Spleen (tissue), 13 donors: ENCODE measurements at places on chromosomes 4 and X. TPM values are rescaled to one million over a fixed set of nuclear protein-coding genes. Genes with fewer than 3 reads are reported as not detected.

DNA sequence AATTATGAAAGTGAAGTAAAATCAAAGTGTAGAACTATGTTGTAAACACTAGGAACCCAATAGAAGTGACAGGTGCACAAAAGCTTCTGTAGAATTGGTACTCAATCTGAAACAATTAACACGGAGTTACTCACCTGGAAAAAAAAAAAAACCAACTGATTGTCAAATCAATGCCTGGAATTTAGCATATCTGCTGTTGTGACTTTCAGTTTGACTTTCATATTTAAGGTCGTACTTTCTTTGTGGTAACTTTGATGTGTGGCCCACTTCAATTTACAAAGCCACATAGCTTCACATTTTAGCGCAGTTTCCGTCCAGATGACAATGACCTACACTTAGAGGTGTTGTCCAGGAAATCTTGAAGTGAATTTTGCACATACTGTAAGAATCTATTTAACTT is 1124.9 kb downstream of the STIM2 start:
- H3K27me3 ChIP-seq = no peaks in the 10 kb centered on the region
- no peak overlapping the region for H3K27ac ChIP-seq
- H3K4me3 ChIP-seq = no peak overlapping the region

The GNRHR gene
- total RNA-seq = 0.37 TPM

- H3K27me3 ChIP-seq = no peaks in the 10 kb centered on the region
- no peaks in the 10 kb centered on the region for H3K4me1 ChIP-seq
- no peaks in the 10 kb centered on the region for H3K36me3 ChIP-seq
- DNase-seq = no peak
These were observed 22.5 kb downstream of the ATP2B3 start for GRCh38 chrX:153539979-153540358.

- H3K4me1 ChIP-seq = peaks cover 33% of the 10 kb centered on the region
- H3K27ac ChIP-seq = peak overlapping the region; percentile 96
- H3K27me3 ChIP-seq = no peaks in the 10 kb centered on the region
- DNase-seq = no peak
- no peaks in the 10 kb centered on the region for H3K36me3 ChIP-seq
These were observed 730 bp downstream of the MANBA start for GRCh38 chr4:102759831-102760644.

- peaks cover 97% of the 10 kb centered on the region for H3K36me3 ChIP-seq
- H3K27me3 ChIP-seq = no peaks in the 10 kb centered on the region
- H3K27ac ChIP-seq = no peak overlapping the region
- no peaks in the 10 kb centered on the region for H3K4me1 ChIP-seq
- H3K4me3 ChIP-seq = no peak overlapping the region
These were observed 68.4 kb downstream of the NSG1 start for GRCh38 chr4:4455210-4455865.

GRCh38 chrX:11558972-11559371 is 106.7 kb downstream of the ARHGAP6 start:
- H3K27ac ChIP-seq = no peak overlapping the region
- H3K4me1 ChIP-seq = no peaks in the 10 kb centered on the region
- no peaks in the 10 kb centered on the region for H3K27me3 ChIP-seq
- no peaks in the 10 kb centered on the region for H3K36me3 ChIP-seq
- no peak overlapping the region for H3K4me3 ChIP-seq

DNA sequence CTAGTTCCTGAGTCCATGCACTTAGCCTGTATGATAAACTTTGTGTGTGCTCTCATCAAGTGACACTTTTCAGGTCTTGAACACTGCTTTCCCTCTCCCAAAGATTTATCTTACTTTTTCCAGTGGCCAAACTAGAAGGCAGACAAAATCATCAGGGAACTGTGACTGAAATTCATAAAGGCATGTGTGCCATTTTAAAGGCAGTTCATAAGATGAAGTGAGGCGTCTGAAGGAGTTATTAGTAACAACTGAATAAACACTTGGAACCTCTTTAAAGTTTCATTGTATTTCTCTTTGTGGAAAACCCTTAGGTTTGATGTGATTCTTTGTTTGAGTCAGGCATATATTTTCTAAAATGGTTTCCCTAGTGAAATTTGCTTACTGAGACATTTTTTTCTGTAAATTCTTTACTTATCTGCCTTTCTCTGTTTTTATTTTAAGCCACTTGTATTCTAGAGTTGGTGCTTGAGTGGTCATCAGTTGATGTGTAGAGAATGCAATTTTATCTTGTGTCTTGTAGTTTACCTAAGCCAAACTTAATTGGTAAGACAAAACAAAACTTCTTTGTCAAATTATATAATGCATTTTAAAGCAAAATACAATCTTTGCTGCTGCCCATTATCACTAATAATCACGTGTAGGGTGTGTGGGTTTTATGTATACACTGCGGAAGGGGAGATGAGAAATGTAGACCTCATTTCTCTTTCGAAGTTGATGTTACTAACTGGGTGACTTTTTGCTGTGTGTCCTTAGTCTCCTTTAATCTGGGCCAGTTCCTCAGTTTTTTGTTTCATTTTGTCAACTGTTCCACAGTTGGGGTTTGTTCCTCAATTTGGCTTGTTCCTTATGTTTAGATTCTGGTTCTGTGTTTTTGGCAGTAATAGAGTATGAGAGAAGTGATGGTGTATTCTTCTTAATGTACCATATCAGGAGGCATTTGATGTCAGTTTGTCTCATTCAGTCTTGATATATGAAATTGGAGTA is 56.8 kb downstream of the RBPJ start:
- H3K27ac ChIP-seq = no peak overlapping the region
- H3K27me3 ChIP-seq = no peaks in the 10 kb centered on the region
- no peak overlapping the region for H3K4me3 ChIP-seq
- no peaks in the 10 kb centered on the region for H3K36me3 ChIP-seq
- peaks cover 50% of the 10 kb centered on the region for H3K4me1 ChIP-seq
- no peak for DNase-seq

- H3K4me1 ChIP-seq = peaks cover 62% of the 10 kb centered on the region
- DNase-seq = peak; percentile 84
- no peak overlapping the region for H3K4me3 ChIP-seq
These were observed 28.6 kb downstream of the TBC1D14 start for GRCh38 chr4:6938237-6938636.

DNA sequence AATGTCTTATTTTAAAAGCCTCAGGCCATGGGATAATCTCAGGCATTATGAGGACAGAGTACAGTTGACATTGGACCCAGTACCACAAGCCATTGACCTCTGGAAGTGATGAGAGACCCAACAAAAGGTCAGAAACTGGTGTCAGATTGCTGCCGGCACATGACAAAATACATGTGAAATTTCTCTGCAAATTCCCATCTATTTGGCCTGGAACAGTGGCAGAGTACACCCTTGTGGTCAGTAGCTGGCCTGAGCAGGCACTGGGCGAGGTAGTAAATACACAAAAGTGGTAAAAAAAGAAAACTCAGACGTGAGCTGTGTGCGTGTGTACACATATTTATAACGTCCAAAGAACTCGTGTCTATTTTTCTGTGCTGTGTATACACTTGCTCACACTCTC is 155.5 kb downstream of the DHX15 start:
- no peaks in the 10 kb centered on the region for H3K36me3 ChIP-seq
- no peaks in the 10 kb centered on the region for H3K4me1 ChIP-seq
- DNase-seq = no peak
- no peak overlapping the region for H3K4me3 ChIP-seq

The TMPRSS11F gene
- not detected for total RNA-seq

The DCLK2 gene
- 3.8 TPM for total RNA-seq

The VCX3B gene
- total RNA-seq = not detected

DNA sequence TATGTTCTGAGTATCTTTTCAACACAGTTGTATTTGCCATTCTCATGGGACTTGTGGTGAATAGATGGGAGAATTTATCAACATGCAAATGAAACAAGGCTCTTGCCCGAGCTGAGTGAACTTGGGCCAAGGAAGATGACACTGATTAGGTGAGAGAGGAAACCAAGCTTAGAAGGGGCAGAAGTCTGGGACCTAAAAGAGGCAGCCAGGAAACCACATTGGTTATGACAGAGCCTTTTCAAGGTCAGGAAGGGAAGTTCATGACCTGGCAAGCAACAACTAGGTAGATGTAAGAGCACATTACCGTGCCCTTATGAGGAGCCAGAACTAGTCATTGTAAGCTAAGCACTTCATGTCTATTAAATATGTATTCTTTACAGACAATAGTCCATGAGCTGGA is 590.3 kb downstream of the PACRGL start:
- DNase-seq = no peak
- H3K4me1 ChIP-seq = no peaks in the 10 kb centered on the region
- H3K36me3 ChIP-seq = no peaks in the 10 kb centered on the region
- H3K27me3 ChIP-seq = no peaks in the 10 kb centered on the region
- H3K27ac ChIP-seq = no peak overlapping the region
- no peak overlapping the region for H3K4me3 ChIP-seq

DNA sequence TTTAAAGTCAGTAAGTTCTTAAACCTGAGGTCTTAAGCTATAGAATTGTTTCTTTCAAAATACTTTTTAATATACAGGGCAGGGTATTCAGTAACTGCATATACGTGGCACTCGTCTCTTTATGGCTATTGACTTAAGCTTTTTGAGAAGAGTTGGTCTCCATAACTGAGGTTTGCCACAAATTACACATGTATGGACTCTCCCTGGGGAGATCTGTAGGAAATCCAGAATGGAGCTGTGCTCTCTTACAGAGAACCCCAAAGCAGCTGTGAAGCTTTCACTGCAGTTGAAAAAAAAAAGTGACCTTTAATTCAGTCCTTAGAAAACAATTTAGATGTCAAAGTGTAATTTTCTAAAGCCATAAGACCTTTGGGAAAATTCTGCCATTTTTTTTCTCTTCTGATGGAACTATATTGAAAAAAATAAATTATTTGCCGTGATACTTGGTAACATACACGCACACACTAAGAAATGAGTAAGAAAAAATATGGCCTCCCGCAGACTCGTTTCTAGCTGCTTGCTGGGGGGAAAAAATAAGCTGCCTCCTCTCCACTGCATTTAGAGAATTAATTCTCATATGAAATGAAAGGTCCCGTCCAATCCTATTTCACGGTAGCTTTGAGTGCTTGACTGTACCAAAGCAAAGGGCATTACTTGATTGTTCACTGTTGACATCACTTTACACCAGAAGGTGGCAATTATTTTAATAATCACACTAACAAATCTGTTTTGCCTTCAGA is 159.4 kb upstream of the TENM3 start:
- no peaks in the 10 kb centered on the region for H3K27me3 ChIP-seq
- H3K27ac ChIP-seq = no peak overlapping the region

DNA sequence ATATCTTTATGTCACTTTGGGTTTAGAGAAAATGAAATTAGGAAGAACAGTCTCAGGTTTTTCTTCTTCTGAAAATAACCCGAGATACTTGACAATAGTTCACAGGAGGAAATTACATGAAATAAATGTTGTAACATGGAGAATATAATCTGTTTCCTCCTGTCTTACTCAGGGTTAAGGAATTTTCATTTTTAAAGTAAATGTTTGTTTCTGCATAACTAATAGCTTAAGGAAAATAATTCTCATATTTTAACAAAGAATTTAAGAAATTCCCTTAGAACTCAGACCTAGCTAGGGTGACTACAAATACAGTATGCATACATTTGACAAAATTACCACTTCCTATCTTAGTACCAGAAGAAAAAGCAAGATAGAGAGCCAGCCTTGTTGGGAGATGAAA is 17.2 kb upstream of the SPRY1 start:
- DNase-seq = no peak
- no peak overlapping the region for H3K27ac ChIP-seq
- no peaks in the 10 kb centered on the region for H3K27me3 ChIP-seq
- H3K4me1 ChIP-seq = no peaks in the 10 kb centered on the region
- no peak overlapping the region for H3K4me3 ChIP-seq
- H3K36me3 ChIP-seq = no peaks in the 10 kb centered on the region

DNA sequence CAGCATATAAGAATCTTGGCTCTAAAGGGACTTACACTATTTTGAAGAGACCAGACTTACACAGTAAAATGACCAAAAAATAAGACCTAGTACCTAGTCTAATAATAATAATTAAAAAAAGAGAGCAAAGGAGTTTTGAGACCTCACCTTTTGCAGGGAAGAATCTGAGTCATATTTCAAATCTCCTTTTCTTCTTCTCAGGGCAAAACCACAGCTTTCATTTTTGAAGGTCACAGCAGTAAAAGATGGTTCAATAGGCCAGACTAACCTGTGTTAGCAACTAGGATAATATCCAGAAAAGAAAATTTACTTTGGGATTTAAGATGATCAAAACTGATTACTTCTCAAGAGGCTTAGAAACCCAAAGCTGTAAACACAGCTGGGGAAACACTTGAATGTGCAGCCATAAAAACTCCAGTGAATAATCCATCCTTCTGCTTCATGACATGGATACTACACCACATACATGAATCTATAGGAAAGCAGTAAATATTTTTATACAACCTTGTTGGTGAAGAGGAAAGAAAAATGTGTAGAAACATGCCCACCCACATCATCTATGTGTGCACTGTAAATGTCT is 25.9 kb upstream of the LNX1 start:
- no peaks in the 10 kb centered on the region for H3K27me3 ChIP-seq
- H3K27ac ChIP-seq = no peak overlapping the region
- no peaks in the 10 kb centered on the region for H3K36me3 ChIP-seq
- H3K4me1 ChIP-seq = no peaks in the 10 kb centered on the region
- H3K4me3 ChIP-seq = no peak overlapping the region

The ZCCHC12 gene
- total RNA-seq = not detected

The HSFX2 gene
- not detected for total RNA-seq

The TMEM150C gene
- total RNA-seq = 22.9 TPM

- DNase-seq = no peak
- no peaks in the 10 kb centered on the region for H3K36me3 ChIP-seq
These were observed 3.2 kb downstream of the GBA3 start for GRCh38 chr4:22695917-22696316.
